ENCODE measurements at places on chromosomes 11 and 22. TPM values are rescaled to one million over a fixed set of nuclear protein-coding genes. Genes with fewer than 3 reads are reported as not detected.

OR2AT4 gene
- not detected for total RNA-seq

CYTH4 gene
- total RNA-seq: 5.7 TPM

APOL3 gene
- total RNA-seq: 22.1 TPM

ABCC8 gene
- under 0.01 TPM for total RNA-seq

OR5M10 gene
- total RNA-seq: not detected

CHEK1 gene
- not detected for total RNA-seq

- DNase-seq: no peak
Observed at GRCh38 chr11:370070-370941, 1.0 kb downstream of the B4GALNT4 start.

DNA sequence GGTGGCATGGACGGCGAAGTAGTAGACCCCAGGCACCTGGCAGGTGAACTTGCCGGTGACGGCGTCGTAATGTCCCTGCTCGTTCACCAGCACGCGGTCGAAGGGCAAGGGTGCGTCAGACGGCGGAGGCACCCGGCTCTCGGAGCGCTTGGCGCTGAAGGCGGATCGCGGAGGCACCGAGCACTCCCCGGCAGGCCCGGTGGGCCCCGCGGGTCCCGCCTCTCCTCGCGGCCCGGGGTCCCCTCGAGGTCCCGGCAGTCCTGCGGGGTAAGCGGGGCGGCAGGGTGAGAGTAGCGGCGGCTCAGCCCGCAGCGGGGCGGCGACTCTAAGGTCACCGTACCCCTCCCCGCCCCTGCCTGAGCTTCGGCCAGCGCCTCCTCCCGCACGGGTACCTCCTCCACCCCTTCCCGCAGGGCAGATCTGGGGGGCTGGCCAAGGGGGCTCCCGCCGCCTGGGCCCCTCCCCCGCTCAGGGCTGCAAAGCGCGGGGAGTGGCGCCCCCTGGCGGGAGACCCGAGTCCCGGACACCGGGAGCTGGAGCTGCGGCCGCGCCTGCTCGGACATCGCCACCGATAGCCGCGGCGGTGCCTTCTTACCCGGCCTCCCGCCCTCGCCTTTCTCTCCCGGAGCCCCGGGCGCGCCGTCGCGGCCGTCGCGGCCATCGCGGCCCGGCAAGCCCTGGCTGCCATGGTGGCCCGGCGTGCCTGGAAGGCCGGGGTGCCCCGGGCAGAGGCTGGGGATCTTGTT lies 921 bp downstream of the C1QTNF5 start:
- DNase-seq: peak; percentile 70

GRCh38 chr22:27933186-27933983 lies 14.3 kb upstream of the PITPNB start:
- DNase-seq: no peak

DNA sequence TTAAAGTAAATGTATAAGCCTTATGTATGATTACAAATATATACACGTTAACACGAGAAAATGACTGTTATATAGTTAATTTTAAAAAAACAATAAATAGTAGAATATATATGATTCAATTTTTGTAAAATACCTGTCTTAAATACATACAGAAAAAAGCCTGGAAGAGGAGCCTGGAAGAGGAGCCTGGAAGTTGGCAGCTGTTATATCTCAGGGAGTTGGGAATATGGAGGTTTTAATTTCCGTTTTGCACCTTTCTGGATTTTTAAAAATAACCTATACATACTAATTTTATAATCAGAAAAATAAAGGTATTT lies 111.6 kb downstream of the WT1 start:
- no peak for DNase-seq

GRCh38 chr11:87926250-87926970 lies 248.8 kb downstream of the RAB38 start:
- no peak for DNase-seq

- no peak for DNase-seq
Observed at GRCh38 chr11:47395223-47396048, 13.0 kb upstream of the SLC39A13 start.

DNA sequence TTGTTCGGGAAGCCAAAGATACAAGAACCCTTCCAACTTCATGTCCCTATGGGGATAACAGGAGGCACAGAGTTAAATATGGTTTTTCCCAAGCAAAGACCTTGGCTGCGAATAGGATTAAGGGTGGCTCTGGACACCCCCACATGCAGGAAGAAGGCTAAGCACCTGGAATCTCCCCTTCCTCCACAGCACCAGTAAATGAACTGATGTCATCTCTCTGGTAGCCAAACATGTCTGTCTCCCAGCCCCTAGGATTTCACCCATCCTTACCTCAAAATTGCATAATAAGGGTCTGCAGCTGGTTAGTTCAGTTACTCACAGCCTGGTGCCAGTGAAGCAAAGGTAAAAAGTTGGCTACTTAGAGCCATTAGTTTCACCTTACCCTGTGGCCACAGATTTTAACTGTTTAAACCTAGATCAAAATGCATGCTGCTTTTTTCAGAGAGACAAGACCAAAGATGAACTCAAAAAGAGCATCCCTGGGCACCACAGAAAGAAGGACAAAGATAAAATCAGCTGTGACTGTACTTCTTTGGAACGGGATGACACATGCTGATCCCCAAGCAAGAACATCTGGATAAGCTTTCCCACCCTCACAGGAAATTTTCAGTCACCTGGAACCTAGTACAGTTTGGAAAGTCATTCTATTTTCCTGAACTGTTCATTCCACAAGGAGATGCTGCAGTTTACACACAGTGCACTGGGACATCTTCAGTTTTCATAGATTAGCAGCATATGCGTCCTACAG lies 77.2 kb upstream of the AKIP1 start:
- no peak for DNase-seq

- DNase-seq: peak; percentile 53
Observed at GRCh38 chr22:46576556-46577367, 39.3 kb upstream of the CELSR1 start.
